ENCODE measurements at places on chromosomes 4 and X.

DNA sequence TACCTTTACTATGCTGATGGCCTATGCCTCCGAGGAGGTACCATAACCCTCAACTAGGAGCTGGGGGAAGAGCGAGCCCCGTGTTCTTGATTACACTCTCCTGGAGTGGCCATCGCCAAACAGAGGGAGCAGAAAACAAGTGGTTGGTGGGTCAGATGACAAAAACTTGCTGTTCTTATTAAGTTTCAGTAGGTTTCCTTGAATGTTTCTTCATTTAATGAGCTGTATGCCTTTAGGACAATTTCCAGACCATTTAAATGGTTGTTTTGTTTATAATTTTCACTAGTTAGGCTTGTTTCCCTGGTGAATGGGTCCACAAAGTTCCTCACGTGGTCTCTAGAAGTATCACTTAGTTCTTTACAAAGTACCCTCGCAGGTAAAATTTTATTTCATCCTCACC lies 4.7 kb downstream of the PYURF start:
- no peak for DNase-seq

GRCh38 chr4:21202959-21203358 lies 502.7 kb downstream of the PACRGL start:
- no peak for DNase-seq

DNA sequence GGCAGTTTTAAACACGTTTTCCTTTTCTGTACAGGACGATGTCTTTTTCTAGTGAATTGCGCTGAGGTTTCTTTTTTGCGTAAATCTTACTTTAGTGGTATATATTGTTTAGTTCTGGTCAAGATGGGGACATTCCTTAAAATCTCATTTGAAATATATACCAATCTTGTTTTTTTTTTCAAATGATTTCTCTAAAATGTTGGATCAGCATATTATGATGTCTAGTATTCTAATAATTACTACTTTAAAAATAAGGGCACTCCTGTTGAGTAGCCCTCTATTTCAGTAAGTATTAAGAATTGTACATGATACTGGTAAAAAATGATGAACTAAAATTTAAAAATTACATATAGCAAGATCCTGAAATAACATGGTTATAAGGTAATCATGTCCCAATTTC lies 224.1 kb upstream of the ARHGAP24 start:
- DNase-seq: no peak

GRCh38 chr4:154566639-154567204 lies 3.9 kb downstream of the FGB start:
- DNase-seq: no peak

- no peak for DNase-seq
Measured at GRCh38 chr4:23720556-23720955, 169.3 kb downstream of the PPARGC1A start.

GRCh38 chr4:47837908-47838294 lies at the start of gene CORIN:
TSS of gene CORIN (minus strand) at chr4:47838067. CDS start at chr4:47837949, 118 bp downstream.
- DNase-seq: no peak

Measured in cerebellar nuclear complex (tissue), 1 donor.